ENCODE measurements at places on chromosomes 5 and 9.

DNA sequence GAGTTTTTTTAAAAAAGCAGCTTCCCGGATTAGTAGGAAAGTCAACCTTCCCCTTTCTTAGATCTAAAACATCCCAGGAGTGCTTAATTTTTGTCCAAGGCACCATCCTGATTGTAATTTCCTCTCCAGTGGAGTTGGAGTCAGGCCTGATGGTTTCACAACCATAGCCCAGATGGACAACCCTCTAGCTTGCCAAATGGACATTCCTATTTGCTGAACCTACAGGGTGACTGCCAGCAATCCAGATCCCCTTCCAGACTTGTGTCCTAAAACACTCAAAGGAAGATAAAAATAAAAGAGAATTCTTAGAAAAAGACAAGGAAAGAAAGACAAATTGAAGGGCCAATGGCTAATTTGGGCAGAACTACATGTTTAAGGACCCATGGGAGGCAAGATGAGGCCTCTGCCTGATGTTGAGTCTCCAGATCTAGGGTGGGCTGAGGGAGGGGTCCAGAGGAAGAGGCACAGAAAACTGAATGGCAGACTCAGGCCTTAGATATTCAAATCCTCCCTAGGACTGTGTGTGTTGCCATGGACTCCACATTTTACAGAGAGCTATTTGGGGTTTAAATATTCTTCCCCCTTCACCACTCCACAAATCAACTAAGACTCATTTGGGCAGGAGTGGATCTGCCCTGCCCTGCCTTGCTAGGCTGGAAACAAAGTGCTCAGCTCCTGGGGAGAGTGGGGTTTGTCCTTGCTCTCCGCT lies 38.5 kb upstream of the SLC44A1 start:
- no peak for DNase-seq

GRCh38 chr9:8365466-8366160 lies 566.0 kb upstream of the DMAC1 start:
- no peak for DNase-seq

- no peak for DNase-seq
These were observed 52.1 kb upstream of the CACNA1B start for GRCh38 chr9:137825324-137825989.

GRCh38 chr5:149860801-149861322 lies 83.7 kb downstream of the PDE6A start:
- no peak for DNase-seq

GRCh38 chr5:43993634-43994351 lies 390.8 kb downstream of the NNT start:
- DNase-seq, result no peak

DNA sequence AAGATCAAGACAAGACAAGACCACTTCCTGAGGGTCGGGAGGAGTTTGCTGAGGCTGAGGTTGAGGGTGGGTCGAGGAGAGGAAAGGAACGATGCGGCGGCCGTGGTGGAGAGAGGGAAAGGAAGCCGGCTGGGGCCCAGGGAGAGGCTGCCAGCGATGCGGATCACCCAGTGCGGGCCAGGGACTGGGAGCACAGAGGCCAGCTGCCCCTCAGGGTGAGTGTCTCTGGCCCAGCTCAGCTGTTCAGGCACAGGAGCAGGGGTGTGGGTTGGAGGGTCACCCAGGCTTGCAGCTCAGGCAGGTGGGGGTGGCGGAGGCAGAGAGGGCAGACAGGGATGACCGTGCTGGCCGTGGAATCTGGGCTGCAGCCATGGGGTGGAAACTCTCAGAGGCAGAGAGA lies 99.5 kb downstream of the FGF18 start:
- DNase-seq, result no peak

GRCh38 chr5:174832025-174832424 lies 107.6 kb downstream of the MSX2 start:
- no peak for DNase-seq

DNA sequence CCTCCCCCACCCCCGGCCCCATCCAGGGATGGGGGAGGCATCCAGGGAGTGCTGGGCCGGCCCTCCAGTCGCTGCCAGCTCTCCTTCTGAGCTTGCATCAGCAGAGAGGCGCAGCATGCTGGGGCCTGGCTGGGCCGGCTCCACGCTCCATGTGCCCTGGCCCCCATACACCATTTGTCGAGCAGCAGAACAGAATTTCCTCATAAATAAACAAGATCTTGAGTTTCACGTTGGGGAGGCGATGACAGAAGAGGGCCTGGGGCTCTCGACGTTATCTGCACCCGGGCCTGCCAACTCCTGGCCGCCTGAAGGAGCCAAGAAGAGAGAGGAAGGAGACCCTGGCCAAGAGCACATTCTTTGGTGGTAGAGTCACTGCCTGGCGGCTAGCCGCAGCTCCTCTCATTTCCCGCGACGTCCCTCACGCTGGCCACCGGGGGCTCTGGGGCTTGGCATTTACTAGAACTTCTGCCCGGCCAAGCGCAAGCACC lies 177.0 kb downstream of the FGF18 start:
- no peak for DNase-seq

DNA sequence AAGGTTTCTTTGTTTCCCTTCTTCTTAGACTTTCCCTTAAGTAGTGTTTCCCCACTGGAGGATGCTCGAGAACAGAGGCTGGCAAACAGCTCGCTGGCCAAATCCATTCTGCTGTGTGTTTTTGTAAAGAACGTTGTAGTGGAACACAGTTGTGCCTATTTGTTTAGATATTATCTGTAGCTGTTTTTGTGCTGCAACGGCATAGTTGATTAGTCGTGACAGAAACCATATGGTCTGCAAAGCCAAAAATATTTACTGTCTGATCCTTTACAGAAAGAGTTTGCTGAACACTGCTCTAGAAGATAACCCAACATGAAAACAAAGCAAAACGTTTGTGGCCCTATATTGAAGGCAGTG lies 47.0 kb upstream of the EGFLAM start:
- no peak for DNase-seq

DNA sequence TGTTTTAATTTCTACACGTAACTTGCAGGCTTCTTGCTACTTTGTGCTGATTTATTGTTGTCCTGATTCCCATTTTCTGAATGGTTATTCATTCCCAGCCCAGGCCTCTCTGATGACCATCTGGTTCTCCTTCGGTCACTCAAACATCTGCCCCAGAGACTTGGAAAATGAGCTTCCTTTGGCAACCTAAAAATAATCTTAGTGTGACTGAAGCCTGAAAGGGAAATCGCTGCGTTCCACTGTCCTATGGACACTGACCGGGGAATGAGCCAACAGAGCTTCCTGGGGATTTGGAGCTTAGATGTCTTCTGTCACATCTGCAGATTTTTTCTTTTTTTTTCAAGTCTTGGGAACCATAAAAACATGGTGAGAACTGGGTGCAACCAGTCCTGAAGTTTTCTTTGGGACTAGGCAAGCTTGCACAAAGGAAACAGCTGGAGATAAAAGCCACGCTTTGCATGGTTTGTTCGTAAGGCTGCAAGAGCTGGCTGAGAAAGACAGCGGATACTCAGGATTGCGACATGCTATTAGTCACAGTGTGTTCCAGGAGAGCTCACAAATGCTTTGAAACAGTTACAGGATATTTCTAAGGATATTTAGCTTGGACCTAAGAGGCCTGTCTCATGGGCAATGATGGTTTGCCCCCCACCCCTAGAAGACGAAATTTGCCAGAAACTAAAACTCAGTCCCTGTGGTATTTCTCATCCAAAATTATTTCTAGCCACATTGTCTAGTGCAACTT lies 146.2 kb downstream of the GOLPH3 start:
- no peak for DNase-seq

DNA sequence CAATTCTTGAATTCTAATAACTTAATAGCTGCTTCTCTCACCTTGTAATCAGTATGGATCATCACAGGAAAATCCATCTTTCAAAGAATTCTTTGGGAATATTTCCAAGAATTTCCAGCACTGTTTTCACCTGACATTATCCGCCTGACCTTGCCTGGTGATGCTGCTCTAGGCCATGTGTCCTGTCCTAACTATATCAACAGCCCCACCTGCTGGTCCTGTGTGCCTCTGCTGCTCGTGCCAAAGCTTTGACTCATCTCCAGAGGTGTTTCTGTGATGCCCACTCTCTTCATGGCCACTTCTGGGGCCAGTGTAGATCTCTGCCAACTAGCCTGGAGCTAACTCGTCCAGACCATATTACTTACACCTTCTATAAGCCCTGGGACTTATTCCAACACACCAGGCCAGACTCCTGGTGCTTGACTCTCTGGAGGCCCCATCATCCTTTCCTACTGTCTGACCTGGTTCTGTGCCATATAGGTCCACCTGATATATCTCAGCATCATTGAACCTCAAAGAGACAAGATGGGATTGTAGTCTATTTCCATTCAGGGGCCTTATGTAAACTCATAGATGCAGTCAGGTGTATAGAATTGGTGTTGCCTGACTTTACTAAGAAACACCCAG lies 67.5 kb upstream of the CKMT2 start:
- peak; percentile 44 for DNase-seq

DNA sequence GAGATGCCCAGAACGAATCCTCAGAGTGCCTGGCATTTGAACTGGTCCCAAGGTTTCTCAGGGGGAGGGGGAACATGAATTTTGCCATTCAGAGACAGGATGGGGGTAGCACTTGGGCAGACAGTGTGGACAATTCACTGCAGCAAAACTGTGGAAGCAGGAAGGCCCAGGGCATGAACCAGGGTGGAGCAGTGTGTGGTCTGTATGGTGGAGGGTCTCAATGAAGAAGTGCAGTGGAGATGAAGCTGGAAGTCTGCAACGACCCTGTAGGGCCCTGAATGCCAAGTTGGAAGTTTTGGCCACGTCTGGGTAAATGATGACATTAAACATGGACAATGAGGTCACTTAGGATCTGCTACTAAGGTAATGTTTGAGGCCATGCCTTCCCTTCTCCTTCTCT lies 273.9 kb downstream of the CDK5RAP2 start:
- no peak for DNase-seq

DNA sequence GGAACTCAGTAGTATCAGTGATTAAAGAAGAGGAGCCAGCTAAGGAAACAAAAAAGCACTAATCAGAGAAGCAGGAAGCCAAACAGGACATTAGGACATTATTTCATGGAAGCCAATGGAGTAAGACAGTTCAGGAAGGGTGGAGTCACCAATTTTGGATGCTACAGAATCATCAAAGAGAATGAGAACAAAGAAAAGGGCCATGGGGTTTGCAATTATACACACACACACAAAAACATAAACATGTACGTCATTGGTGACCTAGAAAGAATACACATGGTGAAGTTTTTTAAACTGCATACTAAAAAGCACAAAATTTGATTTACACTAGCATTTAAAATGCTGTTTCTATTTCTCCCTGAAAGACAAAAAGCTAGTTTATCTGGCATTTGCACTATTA lies 96.8 kb upstream of the MRPS30 start:
- no peak for DNase-seq

DNA sequence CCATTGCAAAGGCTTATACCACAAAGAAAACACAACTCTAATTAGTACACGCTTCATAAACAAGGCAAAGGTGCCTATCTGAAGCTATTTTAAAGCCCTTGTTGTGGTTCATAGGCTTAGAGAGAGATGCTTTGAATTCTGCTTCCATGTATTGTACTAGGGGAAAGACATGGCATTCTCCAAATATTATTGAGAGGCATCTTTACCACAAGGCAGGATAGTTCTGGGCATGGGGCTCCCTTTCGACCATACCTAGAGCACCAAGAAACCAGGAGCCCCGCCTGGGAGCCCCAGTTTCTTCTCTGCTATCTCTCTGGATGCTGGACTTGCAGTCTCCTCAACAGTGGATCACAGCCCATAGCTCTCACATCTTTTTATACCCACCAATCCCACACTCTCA lies 93.7 kb downstream of the NFIB start:
- DNase-seq, result no peak

- DNase-seq, result no peak
These were observed 145.4 kb upstream of the NREP start for GRCh38 chr5:111902436-111902835.

GRCh38 chr5:107954254-107954653 lies 283.5 kb upstream of the EFNA5 start:
- no peak for DNase-seq
